ENCODE measurements at places on chromosomes 4 and X.

GRCh38 chr4:38857354-38858096 lies 908 bp upstream of the TLR6 start:
- peak; percentile 60 for DNase-seq

DNA sequence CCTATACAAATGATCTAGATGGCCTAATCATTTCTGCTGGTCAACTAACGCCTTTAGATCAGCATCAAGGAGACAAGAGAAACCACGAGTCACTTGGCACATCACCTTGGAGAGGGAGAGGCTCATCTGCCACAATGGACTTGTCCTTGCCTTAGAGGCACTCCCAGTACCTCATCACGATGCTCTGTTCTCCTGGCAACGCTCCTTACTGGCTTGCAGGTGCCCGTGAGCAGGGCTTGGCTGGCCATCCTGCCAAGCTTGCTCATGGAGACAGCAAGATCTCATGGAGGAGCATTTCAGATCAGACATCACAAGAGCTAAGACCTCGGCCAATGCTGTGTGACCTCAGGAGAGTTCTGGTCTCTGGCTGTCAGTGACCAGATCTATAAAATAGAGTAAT lies 2.7 kb upstream of the SMIM20 start:
- DNase-seq = no peak

DNA sequence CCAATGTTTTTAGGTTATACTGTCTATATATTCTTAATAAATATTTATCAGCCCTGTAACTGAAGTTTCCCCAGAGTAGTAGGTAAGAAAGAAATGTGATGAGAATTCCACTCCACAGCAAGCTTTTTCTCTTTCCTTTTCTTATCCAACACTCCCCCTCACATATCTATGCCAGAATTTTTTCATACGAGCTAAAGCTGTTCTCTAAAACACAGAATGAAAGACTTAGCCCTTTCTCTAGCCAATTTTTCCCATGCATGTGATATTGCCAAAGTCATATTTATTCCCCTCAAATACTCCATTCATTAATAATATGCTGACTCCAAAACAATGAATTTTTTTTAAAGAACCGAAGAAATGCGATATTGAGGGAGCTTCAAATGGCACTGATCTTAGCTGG lies 32.3 kb downstream of the VEGFC start:
- DNase-seq = no peak

DNA sequence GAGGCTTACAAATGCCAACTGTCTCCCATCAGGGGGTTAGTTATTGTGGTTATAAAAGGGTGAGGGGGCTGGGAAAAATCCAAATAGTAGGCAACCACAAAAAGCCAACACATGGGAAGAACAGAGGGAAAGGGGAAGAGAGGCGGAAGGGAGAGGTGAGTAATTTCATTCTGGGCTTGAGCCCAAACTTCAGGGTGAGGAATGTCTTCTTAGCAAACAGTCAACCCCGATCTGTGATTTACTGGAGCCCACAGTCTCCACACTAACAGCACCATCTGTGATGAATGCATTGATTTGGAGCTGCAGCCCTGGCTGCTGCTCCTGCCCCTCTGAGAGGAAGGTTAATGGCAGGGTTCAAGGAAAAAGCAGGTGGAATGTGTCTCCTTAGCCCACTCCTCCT lies 162.2 kb upstream of the GPR101 start:
- no peak for DNase-seq

- DNase-seq = no peak
These were observed 1517.6 kb downstream of the STIM2 start for GRCh38 chr4:28378109-28378830.

GRCh38 chr4:174580597-174580996 lies 58.3 kb upstream of the HPGD start:
- no peak for DNase-seq

DNA sequence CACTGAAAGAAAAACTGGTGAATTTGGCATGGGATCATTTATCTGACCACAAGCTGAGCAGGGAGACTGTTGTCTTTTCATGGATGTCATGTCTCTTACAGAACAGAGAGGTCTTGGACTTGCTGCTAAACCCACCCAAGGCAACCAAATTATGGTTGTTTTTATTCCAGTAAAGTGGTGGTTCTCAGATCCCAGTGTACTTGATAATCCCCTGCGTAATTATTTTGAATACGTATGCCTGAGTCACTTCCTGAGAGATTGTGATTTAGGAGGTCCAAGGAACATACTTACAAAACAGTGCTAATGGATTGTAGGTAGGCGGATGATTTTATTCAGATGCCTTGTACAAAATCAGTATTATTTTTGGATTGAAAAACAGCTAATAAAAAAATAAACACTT lies 585.6 kb downstream of the IL1RAPL1 start:
- no peak for DNase-seq

DNA sequence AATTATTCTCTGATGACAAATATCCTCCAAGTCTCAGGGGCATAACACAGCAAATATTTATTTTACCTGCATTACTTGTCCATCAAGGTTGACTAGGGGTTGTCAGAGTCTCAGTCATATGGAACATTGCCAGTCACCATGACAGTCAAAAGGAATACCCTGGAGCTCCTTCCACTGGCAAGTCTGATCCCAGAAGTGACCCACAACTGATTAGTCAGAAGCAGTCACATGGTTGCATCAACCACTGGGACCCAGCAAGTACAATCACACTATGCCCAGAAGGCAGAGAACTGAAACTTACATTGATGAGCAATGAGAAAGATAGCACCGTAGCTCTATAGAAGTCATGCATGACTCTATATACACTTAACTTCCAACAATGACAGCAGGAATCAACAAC lies 41.9 kb upstream of the SOD3 start:
- DNase-seq = no peak

GRCh38 chr4:100147198-100147597 lies 43.1 kb downstream of the DDIT4L start:
- DNase-seq = no peak

GRCh38 chr4:48361012-48361400 lies 19.7 kb downstream of the SLAIN2 start:
- no peak for DNase-seq

GRCh38 chr4:32776435-32777203 lies 2056.4 kb downstream of the PCDH7 start:
- DNase-seq = no peak

- no peak for DNase-seq
These were observed 266.7 kb upstream of the MAGEB2 start for GRCh38 chrX:29948653-29949052.

- DNase-seq = no peak
These were observed 27.9 kb upstream of the NDNF start for GRCh38 chr4:121100093-121100775.

DNA sequence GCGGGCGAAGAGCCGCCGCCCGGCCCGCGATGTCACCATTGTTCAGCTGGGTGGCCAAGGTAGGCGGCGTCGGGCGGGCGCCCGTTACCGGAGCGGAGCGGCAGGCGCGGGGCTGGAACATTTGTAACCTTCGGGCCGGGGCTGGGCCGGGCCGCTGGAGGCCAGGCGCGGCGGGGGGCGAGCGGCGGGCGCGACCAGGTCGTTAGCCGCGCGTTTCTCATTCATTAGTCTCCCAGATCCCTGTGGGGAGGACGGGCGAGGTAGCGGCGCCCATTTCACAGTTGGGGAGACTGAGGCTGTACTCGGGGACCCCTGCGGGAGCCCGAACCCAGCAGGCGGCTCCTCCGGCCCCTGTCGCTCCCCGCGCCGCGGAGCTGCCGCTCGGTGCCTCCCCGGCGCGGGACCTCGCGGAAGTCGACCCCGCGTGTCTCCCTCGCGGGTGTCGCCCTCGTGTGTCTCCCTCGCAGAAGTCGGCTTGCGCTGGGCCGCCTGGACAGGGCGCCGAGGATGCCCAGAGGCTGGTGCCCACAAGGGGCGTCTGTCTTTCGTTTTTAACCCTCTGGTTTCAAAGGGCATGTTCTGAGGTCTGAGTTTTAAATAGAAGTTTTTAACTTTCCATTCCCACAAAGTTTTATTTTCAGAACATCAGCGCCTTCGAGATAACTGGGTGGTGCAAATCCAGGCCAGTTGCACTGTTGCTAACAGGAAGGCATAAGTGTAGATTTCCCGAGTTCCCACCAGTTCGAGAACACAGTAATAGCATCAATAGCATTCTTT lies 17.5 kb downstream of the PTTG2 start:
- peak; percentile 63 for DNase-seq

DNA sequence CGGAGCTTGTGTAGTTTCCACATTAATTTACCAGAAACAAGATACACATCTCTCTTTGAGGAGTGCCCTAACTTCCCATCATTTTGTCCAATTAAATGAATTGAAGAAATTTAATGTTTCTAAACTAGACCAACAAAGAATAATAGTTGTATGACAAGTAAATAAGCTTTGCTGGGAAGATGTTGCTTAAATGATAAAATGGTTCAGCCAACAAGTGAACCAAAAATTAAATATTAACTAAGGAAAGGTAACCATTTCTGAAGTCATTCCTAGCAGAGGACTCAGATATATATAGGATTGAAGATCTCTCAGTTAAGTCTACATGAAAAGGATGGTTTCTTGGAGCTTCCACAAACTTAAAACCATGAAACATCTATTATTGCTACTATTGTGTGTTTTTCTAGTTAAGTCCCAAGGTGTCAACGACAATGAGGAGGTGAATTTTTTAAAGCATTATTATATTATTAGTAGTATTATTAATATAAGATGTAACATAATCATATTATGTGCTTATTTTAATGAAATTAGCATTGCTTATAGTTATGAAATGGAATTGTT lies at the start of gene FGB:
FGB (plus strand) TSS at position 315 of the 558 bp plus-strand sequence; CDS start at position 323, 8 bp downstream.
- DNase-seq = no peak

GRCh38 chr4:97132435-97132834 lies 1010.8 kb downstream of the STPG2 start:
- no peak for DNase-seq

DNA sequence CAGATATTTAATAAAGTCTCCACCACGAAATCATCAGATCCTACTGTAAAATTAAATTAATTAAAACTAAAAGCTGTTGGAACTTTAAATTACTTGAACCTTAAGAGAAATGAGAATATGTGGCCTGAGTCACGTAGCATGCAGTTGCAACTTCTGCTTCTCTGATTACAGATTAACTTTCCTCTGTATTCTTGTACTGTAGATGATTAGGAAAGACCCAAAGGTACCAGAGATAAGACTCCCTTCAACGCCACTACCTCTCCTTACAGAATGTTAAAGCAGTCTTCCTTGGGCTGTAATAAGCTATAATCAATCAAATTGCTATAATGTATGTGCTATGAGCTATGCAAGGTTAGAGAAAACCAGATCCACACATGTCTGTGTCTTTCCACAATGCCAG lies 47.9 kb downstream of the FAM13A start:
- no peak for DNase-seq

Data from left lung (tissue), 14 donors.